Adipocyte (in vitro differentiated cells): ENCODE measurements at places on chromosomes 3 and 15.

GRCh38 chr15:90262426-90262825 is 3.0 kb upstream of the NGRN start:
- no peak for DNase-seq

DNA sequence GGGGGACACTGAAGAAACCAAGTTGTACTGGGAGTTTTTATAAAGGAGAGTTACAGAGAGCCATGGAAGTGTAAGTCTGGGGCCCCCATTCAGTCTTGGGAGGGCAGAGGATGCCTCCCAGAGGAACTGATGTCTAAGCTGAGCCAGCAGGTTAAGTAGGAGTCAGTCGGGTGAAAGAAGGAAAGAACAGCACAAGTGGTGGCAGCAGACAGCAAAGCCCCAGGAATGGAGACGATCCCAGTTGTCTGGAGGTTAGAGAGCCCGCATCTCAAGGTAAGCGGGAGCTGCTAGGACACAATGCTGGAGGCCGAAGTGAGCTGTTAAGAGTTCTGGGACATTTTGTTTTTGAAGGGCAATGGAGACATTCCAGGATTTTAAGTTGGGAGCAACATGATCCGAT is 88.8 kb downstream of the TAMM41 start:
- DNase-seq = no peak

DNA sequence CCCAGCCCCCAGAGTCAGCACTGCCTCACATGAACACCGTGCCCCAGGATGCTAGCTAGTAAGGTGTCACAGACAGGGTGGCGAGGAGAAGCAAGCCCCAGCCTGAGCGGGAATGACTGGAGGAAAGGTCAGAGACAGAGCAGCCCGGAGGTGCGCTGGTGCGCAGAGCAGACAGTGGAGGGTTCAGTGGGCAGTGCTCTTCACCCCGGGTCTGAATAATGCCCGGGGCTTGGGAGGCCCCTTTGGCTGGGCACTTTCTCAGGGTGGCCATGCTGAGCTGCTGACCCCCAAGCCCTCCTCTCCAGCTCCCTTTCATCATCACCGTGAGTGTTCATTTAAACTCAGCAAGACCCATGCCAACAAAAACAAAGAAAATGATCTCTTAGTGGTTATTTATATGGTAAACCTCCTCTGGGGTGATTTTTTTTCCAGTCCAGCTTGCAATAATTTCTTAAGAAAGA is 110.8 kb downstream of the VGLL4 start:
- DNase-seq = peak; percentile 76

DNA sequence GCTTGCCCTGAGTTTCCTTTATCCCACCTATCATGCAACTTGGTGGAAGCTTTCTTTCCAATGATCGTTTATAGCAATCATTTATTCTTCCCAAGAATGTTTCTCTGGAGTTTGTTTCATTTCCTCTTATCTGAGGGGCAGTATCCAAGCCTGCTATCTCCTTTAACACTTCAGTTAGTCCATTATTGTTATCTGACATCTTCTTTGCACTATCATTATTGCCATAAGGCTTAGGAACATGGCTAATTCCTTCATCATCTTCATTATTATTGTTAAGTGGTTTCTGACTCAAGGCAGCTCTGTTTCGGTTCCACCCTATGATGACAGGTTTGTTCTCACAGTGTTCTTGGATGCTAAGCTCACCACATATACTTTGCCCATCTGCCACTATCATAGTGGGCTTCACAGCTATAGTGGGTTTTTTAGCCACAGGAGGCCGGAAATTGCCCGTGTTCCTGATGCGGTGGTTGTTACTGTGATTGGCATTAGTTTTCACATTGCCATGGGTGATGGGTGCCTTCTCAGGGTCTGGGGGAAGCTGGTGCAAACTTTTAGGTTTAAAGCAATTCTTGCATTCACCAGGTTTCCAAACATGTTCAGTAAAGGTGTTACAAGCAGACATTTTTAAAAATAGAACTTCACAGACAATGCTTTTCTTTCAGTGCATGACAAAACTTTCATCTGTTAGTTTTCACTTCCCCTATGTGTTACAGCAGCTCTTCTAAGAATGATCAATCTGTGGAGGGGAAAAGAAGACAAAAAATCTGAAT is 110.6 kb upstream of the TSPAN3 start:
- no peak for DNase-seq

- DNase-seq = no peak
Observed at GRCh38 chr15:88074386-88074785, 182.2 kb downstream of the NTRK3 start.

GRCh38 chr3:119662604-119663373 is 2.4 kb upstream of the POPDC2 start:
- no peak for DNase-seq

DNA sequence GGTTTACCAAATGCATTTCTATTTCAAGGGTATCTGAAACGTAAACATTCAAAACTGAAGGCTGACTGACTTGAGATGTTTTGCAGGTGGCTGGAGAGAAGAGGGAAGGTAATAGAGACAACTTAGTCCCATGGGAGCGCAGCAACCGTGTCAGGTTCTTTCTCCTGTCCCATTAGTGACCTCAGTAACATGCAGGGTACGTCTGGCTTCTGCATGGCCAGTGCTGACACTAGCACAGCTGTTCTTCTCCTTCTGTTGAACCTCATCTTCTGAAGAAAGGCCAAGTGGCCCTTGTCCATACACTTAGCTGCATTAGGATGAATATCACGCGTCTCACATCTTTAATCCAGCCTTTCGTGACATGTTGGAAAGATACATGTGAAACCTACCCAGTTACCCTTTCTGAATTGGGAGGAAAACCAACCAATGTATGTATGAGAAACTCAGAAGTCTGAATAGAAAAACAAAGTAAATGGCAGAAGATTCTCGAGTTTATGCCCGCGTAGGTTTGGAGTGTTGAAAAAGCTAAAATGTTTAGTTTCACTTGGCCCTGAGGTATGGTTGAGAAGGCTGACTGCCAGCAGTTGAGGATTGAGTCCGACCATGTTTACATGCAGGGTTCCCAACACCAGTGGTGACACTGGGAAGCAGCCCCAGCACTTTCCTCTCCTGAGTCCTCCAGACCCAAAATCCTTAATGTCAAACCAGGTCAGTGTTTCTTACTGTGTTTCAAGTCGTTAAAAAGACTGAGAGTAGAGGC is 10.3 kb downstream of the NCBP2 start:
- DNase-seq = no peak

DNA sequence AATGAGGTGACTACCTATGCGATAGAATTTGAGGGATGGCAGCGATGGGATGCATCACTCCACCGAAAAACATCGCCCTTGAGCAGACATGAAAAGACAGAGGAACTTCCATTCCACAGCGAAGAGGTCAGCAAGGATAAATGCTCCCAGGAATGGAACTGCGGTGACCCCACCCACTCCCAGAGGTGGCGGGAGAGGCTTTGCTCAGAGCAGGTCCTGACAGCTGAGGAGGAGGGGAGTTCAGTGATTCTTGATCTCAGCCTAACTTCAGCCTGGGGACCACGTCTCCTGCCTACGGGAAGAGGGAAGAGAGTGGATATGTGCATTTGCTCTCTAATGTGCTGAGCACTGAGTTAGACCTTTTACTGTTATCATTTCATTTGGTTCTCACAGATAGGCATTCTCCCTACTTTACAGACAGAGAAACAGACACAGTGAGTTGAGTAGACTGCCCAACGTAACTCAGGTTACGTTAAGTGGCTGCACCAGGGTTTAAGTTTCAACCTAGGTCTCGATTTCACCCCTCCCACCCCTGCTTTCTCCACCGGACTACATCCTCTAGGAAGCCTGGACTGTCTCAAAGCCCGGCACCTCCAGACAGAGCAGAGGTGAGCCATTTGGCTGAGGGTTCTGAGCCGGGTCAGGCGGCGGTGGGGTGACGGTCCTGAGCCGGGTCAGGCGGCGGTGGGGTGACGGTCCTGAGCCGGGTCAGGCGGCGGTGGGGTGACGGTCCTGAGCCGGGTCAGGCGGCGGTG is 170.0 kb downstream of the RAB11A start:
- DNase-seq = no peak

DNA sequence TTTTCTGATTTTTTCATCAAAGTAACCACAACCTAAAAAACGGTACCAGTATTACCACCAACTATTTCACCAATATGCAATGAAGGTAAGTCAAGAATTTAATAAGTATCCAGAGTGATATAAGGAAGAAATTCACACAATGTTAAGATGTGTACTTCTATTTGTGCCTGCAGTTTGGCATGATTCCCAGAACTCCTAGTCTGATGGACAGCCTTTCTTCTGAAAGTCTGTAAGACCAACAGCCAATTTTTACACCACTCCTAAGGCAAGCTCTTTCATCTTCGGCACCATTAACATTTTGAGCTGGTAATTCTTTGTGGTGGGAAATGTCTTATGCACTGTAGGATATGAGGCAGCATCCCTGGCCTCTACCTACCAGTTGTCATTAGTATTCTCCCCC is 108.3 kb downstream of the VPS13C start:
- no peak for DNase-seq

DNA sequence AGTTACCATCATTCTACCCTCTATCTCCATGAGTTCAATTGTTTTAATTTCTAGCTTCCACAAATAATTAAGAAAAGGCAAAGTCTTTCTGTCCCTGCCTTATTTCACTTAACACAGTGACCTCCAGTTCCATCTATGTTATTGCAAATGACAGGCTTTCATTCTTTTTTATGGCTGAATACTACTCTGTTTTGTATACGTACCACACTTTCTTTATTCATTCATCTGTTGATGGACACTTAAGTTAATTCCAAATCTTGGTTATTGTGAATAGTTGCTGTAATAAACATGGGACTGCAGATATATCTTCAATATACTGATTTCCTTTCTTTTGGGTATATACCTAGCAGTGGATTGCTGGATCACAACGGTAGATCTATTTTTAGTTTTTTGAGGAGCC is 314.1 kb downstream of the SV2B start:
- no peak for DNase-seq

DNA sequence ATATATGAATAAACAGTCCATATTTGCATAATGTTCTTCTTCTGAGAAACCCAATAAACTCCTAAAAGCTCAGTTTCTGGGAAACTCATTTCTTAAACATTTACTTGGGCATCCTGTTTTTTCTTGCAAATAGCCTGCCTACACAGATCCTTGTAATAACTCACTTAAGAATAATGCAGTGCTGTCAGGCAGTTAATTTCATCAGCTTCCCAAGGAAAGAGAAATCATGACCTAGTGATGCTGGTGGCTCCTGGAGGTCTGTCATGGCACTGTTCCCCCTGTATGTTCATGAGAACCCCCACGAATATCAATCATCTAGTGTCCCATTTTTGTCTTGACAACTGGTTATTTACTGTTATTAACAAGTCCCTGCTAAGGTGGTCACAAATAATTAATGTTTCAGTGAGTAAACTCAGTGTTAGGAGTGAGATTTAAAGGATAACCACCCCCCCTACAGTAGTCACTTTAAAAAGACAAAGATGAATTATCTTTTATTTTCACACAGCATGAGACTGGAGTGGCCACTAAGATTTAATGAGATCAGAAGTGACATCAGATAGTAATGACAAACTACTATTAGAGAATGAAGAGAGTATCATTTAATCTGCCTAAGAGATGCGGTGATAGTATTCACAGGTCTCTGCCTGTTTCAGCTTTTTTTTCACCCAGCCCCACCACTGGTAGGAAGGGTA is 279.5 kb upstream of the NECTIN3 start:
- DNase-seq = no peak

DNA sequence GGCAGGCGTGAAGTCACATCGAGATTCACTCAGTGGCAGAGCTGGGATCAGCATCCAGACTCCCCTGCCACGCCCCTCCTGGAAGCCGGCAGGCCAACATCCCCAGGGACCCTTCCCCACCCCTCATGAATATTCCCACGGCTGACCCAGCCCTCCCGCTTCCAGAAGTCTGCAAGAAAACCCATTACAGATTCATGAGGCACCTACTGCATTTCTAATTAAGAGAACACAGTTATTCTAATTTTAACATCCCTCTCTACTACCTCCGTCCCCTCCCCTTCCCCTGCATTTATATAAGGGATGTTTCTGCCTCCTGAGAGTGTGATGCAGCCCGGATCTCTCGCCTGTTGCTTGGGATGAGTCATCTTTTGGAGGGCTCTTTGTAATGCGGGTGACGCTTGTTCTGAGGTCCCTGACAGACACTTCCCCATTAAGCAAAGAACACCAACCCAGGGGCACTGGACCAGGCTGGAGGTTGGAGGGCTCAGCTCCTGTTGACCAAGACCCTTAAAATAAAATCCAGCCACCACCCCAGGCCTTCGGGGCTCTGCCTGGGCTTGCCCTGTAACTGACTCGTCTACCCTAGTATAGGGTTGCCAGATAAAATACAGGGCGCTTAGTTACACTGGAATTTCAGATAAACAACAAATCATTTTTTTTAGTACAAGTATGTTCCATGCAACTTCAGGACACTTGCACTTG is 118.7 kb downstream of the NUP210 start:
- peak; percentile 66 for DNase-seq
